CD4-positive, alpha-beta T cell treated with Interleukin-2 at 100 ng/mL for 4 hours (primary cell): ENCODE measurements at places on chromosomes 11 and 22.

DNA sequence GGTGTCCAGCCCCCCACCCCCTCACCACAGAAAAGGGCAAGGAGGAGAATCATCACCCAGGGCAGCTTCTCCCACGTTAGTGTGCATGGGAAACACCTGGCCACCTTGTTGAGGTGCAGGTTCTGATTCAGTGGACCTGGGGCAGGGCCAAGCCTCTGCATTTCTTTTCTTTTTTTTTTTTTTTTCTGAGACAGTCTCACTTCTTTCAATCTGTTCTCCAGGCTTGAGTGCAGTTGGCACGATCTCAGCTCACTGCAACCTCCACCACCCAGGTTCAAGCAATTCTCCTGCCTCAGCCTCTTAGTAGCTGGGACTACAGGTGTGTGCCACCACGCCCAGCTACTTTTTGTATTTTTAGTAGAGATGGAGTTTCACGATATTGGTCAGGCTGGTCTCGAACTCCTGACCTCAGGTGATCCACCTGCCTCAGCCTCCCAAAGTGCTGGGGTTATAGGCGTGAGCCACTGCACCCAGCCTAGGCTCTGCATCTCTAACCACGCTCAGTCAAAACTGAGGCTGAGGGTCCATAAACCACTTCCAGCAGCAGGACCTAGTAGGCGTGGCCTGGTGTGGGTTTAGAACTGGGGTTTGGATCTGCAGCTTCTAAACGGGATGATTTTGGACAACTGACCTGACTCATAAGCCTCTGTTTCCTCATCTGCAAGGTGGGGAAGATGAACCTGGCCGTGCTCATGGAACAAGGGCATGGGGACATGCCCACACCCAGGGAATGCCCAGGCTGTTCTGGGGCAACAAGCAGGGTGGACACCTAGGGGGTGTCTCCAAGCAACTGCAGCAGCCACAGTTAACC lies 734 bp downstream of the ZP1 start:
- DNase-seq, result no peak

DNA sequence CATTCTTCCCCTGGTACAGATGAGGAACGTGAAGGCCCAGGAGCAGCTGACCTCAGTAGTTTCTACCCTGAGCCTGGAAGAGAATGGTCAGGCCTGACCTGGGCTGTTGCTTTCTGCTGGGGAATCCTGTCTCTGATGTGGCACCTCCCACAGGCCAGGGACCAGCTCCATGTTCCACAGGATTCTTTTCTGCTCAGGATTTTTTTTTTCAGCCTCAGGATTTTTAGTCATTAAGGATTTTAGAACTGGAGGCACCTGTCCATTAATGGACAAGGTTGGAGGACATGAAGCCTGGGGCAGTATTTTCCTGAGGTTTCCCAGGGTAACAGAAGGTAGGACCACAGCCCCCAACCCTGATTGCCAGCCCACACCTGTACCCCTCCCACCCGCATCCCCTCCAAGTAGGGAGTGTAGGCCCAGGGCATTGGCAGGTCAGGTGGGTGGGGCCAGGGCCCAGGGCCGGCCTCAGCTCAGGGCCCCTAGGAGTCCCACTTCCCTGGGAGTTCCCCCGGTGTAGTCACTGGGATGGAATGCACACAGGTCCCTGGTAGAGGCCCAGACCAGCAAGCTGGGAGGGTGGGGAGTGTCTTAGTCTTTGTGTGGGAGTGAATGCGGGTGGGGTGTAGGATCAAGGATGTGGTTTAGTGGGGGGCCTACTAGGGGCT lies 16.1 kb downstream of the BIK start:
- DNase-seq, result no peak

DNA sequence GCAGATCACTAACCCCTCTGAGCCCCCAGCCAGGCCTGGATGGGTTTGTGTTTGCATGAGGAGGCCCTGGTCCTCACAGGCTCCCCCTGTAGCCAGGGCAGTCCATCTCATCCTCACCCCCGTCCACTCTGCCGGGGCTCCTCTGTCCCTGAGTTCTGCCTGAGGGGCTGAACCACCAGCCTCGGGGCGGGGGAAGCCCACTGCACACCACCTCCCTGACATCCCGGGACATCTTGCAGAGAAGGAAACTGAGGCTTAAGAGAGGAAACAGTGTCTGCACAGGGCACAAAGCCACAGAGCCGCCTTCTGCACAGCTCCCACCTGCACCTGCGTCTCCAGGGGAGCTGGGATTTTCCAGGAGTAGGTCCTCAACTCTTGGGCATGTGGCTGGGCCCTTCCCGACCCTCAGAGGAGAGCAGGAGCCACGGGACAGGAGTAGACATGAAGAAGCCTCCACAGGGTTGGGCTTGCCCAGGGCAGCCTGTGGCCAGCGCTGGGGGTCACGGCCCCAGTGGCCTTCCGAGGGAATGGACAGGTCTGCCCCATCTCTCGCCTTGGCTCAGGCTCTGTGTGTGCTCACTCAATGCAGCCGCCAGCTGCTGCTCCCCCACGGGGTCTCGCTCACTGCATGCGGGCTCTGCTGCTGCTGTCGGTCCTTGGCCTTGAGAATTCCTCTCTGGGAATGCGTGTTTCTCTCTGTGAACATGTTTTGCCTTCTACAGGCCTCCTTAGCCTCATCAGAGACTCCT lies 45.4 kb upstream of the CCDC188 start:
- DNase-seq, result no peak

GRCh38 chr11:8375932-8376331 lies 112.3 kb upstream of the LMO1 start:
- DNase-seq, result no peak

DNA sequence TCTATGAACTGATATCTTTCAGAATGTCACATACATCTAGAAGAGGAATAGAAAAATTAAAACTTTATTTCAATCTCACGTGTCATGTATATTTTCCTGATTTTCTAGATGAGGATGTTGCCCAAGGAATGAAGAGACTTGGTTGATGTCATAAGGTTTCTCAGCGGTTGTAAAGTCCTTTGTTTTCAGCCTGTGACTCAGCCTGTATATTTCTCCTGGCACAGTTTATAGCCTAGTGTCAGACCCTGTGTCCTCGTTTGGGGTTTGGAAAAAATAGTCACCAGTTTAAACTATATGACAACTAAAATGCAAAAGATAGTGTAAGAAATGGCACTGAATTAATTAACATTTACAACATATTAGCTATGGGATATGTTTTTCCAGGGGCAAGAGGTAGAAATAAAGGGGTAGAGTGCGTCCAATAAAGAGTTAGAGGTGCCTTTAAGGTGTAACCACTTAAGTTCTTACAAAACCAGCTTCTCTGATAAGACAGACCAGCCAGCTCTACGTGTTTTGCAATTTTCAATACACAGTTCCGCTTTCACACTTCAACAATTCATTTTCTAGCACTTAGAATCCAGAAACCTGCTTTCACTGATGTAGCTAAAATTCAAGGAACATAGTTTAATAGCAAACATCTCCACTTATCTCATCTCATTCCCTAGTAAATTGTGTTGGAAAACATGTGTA lies 1432.6 kb upstream of the TENM4 start:
- DNase-seq, result no peak

DNA sequence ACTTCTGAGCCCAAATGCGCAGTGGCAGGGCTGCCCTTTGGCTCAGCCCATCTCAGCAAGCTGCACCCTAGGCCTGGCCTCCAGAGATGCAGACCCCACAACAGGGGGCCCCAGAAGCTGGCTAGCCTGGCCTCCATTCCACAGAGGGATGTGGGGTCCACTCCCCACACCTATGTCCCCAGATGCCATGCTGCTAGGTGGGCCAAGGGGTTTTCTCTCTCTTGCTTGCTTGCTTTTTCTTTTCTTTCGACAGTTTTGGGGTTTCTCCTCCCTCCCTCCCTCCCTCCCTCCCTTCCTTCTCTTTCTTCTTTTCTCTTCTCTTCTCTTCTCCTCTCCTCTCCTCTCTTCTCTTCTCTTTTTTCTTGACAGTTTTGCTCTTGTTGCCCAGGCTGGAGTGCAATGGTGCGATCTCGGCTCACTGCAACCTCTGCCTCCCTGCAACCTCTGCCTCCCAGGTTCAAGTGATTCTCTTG lies 9.6 kb downstream of the SCARF2 start:
- no peak for DNase-seq

- DNase-seq, result no peak
These were observed 640.2 kb upstream of the KIRREL3 start for GRCh38 chr11:127640561-127641451.

GRCh38 chr11:124938206-124938765 lies 2.4 kb upstream of the HEPACAM start:
- DNase-seq, result no peak

GRCh38 chr22:37818409-37819104 lies 4.6 kb upstream of the GALR3 start:
- DNase-seq, result peak; percentile 59

- DNase-seq, result no peak
These were observed 104.0 kb upstream of the AKIP1 start for GRCh38 chr11:8806974-8807373.

DNA sequence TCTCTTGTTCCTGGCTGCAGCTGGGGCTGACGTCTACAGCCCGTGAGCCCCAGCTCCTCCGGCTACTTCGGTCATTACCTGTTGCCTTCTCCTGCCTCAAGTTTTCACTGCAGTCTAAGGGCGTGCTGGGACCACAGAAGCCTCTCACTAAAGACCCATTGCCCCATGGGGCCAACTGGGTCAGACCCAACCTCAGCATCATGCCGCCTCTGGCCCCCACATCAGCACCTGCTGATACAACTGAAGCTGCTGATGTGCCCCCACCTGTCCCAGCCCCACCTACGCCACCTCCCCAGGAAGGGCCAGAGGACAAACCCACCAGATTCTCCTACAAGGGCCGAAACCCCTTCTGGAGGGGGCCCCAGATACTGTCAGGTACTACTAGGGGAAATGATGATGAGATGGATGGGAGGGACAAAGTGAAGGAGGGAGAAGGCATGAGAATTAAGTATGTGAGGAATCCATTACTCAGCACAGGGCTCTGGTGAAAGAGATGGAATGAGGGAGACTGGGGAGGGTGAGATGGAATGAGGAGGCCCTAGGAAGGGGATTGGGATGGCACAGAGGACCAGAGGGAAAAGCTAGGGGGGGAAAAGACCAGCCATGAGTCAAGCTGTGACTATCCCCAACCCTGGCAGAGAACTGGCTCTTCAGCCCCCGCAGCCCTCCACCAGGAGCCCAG lies 5.1 kb downstream of the C11orf42 start:
- no peak for DNase-seq

- DNase-seq, result peak; percentile 36
These were observed 9.2 kb downstream of the LIN7C start for GRCh38 chr11:27497284-27497866.

GRCh38 chr22:44622679-44623078 lies 79.3 kb upstream of the PRR5 start:
- DNase-seq, result no peak
